Hippocampal formation (tissue), 2 donors: ENCODE measurements at places on chromosomes 12 and 14.

- no peak for DNase-seq
These were observed 125.4 kb downstream of the TMX1 start for GRCh38 chr14:51365241-51365965.

GRCh38 chr12:25023808-25024207, 74.9 kb upstream of the BCAT1 start:
- DNase-seq: no peak

DNA sequence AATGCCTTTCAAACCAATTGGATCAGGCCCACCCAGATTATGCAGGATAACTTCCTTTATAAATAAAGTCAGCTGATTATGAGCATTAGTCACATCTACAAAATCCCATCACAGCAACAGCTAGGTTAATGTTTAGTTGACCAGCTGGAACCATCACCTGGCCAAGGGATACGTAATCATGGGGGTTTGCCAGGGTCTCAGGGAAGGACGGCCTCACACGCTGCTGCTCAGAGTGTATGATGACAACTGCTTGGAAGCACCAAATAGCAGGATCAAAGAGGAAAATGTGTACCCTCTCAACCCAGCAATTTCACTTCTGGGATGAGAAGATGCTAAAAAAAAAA, 162.6 kb downstream of the SLC15A4 start:
- no peak for DNase-seq

- DNase-seq: no peak
These were observed 1.5 kb downstream of the CAPRIN2 start for GRCh38 chr12:30753233-30753632.

- no peak for DNase-seq
These were observed 138.5 kb downstream of the RBM19 start for GRCh38 chr12:113827539-113828114.

DNA sequence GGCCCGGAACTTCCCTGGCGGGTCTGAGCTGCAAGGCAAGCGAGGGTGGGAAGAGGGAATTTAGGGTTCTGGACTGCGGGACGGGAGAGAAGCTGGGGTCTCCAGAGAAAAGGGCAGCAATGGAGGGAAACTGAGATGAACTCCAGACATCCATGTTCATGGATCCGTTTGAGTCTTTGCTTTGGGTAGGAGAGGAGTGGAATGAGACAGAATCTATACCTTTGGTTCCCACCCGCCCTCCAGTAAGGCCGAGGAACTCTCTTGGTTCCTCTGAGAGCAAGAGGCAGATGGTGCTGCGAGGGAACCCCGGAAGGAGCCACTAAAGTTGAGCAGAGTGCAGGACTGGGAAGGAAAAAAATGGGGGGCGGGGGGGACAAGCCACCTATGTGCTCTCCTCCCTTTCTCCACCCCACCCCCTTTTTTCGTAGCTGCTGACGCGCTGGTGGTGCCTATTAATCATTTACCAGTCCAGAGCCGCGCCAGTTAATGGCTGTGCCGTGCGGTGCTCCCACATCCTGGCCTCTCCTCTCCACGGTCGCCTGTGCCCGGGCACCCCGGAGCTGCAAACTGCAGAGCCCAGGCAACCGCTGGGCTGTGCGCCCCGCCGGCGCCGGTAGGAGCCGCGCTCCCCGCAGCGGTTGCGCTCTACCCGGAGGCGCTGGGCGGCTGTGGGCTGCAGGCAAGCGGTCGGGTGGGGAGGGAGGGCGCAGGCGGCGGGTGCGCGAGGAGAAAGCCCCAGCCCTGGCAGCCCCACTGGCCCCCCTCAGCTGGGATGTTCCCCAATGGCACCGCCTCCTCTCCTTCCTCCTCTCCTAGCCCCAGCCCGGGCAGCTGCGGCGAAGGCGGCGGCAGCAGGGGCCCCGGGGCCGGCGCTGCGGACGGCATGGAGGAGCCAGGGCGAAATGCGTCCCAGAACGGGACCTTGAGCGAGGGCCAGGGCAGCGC, 1.2 kb downstream of the SSTR1 start:
- DNase-seq: peak; percentile 9
